ENCODE measurements at places on chromosomes 2 and 18.

- DNase-seq: no peak
Measured at GRCh38 chr2:44093970-44094369, 74.7 kb upstream of the PPM1B start.

DNA sequence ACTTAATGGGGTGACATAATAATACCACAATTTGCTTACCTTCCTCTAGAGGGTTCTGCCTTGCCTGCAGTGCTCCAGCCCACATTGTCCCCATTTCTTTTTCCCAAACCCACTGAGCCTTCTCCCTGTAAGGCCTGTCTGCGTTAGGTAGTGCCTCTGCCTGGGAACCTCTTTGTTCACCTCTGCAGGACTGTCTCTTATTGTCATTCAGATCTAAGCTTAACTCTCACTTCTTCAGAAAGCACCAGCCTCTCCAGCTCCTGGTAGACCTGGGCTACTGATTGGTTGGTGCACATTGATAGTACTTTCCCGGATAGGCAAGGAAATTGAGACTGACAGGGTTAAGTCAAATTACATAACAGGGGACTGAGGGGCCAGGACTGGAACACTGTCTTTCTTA lies 49.1 kb downstream of the CCDC85A start:
- DNase-seq: no peak

GRCh38 chr2:18598848-18599484 lies 9.6 kb upstream of the NT5C1B start:
- DNase-seq: no peak

DNA sequence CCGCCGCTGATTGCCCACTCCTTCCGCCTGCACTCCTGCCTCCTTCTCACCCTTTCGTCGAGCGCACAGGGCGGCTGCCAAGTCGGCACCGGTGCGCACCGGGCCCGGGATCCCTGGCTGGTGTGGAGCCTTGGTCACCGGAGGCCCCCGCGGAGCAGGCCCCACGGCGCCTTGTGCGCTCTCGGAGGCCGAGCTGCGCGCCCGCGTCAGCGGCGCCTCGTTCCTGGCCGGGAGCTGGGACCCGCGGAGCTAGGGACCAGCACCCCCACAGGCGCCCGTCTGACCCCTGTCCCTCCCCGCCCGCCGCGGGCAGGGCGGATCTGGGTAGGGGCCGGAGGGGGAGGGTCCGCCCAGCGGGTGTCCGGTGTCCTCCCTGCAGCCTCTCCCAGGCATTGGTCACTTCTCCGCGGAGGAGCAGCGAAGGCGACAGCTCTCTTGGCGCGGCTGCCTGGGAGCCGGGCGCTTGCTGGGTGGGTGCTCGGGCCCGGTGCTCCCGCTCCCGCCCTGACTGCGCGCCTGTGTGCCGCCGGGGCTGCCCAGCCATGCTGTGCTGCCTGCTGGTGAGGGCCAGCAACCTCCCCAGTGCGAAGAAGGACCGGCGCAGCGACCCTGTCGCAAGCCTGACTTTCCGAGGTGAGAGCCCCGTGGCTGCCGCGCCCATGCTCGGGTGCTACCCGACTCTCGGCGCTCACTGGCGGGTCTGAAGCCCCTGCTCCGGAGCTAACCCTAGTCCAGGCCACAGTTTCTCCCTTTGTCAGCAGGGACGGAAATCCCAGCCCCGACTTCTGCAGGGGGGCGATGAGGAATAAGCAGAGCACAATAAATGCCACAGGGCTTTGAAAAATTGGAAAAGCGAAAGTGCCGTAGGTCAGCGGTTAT lies 13.2 kb downstream of the DYSF start:
- no peak for DNase-seq

GRCh38 chr2:222688917-222689316 lies 17.5 kb downstream of the MOGAT1 start:
- DNase-seq: no peak

DNA sequence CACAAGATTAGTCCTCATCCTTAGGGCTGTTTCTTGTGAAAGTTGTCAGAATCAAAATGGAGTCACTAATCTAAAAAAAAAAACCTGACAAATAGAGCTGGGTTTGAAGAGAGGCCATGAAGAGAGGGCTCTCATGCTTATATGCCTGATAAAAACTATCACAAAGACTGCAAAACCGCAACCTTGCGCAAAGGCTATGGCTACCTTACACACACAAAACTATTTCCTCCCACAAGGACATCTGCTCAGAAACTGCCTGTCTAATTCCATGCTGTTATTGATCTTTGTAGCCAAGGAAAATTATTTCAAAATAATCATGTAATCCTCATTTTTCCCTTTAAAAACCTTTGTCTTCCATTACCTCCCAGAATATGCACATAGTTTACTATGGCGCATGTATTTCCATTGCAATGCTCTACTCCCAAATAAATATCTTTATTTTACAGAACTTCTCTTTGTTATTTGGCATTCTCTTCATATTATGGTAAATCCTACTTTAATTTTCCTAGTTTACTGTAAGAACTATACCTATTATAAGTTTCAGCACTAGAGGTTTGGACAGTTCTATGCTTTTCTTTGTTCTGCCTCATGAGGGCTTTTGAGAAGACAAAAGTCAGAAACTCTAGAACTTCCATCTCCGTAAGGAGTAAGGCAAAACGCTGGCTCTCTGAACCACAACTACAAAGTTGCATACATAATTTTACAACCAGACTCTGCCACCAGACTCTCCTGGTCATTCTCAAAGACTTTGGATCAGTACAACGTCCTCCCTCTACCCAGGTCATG lies 9.6 kb upstream of the DPYSL5 start:
- DNase-seq: no peak

- DNase-seq: no peak
Measured at GRCh38 chr2:72989770-72990556, 72.6 kb downstream of the EMX1 start.

- no peak for DNase-seq
Measured at GRCh38 chr2:99802734-99803133, 312.9 kb upstream of the REV1 start.

DNA sequence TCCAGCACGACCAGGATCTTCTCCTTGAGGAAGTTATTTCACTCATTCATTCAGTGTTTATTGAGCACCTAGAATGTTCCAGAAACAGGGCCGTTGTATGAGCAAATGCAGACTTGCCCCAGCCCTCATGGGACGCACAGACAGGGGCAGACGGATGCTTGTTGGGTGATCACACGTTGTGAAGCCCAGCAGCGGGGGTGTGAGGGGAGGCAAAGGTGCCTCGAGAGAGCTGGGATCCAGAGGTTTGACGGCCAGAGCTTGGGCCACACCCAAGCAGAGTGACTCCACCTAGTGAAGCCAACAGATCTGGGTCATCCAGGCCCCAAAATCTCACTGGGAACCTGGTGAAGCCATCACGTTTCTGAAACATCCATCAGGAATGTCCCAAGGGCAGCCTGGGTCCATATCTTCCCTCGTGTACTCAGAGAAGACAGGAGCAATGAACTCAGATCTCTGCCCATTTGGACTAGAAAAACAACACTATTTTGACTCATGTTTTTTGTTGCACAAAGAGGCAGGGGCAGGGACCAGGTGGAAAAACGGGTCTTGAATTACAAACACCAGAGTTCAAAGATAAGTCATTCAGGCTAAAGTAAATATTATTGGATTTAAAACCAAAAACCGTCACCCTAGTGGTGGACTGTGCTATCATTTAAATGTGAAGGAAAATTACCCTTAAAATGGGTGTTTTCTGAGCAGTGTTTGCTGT lies 54.9 kb upstream of the RBM44 start:
- no peak for DNase-seq

DNA sequence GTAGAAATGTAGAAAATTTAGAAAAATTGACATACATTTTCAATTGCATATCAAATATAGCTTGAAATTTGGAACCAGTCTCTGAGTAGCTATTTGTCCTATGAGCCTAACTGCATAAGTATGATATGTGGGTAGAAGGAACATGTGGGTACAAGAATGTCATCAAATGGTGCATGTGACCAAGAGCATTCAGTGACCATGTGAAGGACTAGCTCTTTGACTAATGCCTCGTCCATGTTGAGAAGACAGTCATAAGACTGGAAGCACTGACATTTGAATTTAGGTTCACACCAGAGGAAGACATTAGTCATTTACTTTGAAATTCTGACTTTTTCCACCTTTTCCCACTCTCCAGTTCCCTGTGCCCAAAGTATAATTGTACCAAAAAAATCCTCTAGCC lies 12.6 kb downstream of the MRPL44 start:
- no peak for DNase-seq

DNA sequence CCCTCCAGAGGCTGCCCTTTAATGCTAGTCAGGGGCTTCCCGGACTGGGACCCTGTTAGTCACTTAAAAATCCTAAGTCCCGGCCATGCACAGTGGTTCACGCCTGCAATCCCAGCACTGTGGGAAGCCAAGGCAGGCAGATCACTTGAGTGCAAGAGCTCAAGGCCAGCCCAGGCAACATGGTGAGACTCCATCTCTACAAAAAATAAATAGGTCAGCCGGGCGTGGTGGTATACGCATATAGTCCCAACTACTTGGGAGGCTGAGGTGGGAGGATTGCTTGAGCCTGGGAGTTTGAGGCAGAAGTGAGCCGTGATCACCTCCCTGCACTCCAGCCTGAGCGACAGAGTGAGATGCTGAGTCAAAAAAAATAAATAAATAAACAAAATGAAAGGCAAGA lies 17.2 kb upstream of the KCNG2 start:
- DNase-seq: no peak

- DNase-seq: no peak
Measured at GRCh38 chr2:237603718-237604362, 13.3 kb upstream of the RAB17 start.

- DNase-seq: no peak
Measured at GRCh38 chr2:156326526-156327095, 5.9 kb downstream of the NR4A2 start.

- no peak for DNase-seq
Measured at GRCh38 chr2:224173210-224173609, 134.1 kb upstream of the SERPINE2 start.

DNA sequence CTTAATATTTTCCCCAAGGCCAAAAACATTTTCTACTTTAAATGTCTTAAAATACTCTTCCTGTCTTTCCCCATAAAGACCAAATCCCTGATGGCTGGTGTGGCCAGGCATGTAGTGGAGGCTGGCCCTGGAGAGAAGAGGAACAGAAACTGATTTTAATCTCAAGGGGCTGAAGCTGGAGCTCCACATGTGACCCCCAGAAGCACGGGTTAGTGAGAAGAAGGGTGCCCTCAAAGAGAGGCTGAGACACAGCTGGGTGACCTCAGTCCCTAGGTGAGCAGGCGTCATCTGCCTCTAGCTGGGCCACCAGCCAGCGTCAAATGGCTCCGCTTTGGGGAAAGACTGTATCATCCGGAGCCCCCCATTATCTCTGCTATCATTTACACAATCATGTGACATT lies 19.3 kb upstream of the TMEM18 start:
- no peak for DNase-seq

- no peak for DNase-seq
Measured at GRCh38 chr2:71811157-71811556, 336.5 kb downstream of the CYP26B1 start.

DNA sequence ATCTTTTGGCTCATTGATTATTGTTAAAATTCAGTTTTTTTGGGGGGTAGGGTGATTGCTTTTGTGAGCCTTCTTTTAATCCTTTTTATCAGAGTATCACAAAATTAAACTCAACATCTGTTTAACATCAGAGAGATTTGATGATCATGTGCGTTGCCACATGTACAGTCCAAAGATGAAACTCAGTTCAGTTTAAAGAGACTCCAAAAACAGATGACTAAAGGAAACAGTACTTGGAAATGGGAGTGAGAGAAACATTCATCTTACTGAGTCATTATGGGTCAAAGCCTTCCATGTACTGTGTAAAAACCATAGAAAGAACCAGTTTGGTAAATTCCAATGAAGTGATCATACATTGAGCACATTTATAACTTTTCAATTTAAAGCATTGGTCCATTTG lies 53.0 kb downstream of the LYPD6 start:
- peak; percentile 89 for DNase-seq

GRCh38 chr2:9398881-9399780 lies 24.2 kb downstream of the ITGB1BP1 start:
- DNase-seq: no peak

DNA sequence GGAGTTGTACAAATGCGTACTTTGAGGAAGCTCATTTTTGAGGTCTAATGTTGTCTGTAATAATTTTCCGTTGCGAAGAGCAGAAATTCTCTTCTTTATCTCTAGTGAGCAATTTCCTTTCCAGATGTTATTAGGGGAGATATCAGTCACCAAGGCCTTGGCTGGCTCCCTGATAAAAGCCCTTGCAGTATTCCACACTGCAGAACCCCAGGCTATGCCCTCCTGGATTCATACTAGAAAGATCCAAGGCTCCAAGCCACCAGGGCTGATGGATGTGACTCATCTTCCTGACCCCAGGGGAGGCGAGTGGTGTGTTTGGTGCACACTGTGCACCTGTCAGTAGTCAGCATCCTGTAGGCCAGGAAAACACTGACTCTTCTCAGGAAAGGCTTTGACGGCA lies 34.7 kb downstream of the INO80C start:
- no peak for DNase-seq

DNA sequence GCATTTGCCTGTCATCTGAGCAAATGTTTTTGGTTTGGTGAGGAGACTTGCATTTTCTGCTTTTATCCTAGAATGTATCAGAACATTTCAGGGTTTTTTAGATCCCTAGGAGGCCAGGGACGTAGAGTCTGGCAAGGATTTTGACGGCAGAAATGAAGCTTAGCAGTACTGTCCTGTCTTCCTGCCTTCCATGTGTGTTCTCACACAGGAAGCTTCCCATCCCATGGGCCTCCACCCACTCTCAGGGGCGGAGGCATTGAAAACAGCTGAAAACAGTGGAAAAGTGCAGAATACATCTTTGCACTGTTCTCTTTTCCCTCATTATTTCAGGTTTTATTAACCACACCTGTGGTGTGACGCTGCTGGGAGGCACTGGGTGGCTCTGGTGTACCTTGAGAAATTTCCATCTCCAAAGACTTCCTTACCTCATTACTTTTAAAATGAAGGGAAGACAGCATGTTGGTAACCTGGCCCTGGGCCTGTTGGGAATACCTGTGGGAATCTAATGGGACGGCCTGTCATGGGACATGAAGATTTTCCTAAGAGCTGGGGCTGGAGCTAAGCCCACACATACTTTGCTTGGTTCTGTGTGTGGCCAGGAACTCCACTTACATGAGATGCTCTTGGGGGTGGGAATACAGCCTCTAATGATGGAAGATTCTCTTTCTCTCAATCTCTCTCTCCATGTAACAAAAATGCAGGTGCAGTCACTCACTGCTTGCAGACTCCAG lies 20.5 kb downstream of the PCARE start:
- no peak for DNase-seq

- DNase-seq: no peak
Measured at GRCh38 chr18:51340332-51340731, 142.9 kb upstream of the MEX3C start.

- no peak for DNase-seq
Measured at GRCh38 chr2:178478130-178478438, 316 bp downstream of the FKBP7 start.

DNA sequence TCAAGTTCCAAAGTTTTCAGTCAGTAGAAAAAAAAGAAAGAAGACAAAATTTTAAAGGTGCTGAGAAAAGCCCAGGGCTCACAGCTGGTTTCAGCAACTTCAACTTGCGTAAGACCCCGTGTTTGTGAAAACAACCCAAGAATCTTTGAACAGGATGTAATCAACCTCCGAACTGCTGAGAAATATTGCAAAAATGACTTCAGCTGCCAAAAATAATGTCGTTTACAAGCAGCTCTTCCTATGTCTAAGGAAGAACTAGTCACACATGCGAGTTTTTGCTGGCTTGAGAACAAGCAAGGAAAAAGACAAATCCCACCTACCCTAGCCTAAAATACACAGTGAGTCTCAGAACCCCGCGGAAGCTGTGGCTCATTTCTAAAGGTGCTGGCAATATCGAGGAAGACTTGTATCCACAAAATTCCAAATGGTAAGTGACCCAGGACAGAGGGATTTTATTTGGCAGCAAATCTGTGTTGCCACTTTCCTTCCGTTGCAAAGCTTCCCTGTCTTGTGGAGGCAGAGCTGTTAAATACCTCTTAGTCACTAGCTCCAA lies 59.8 kb upstream of the SLC8A1 start:
- peak; percentile 60 for DNase-seq

All from fibroblast of skin of left quadriceps (primary cell).